NAMALWA (cell line): ENCODE measurements at places on chromosomes 13 and 19.

DNA sequence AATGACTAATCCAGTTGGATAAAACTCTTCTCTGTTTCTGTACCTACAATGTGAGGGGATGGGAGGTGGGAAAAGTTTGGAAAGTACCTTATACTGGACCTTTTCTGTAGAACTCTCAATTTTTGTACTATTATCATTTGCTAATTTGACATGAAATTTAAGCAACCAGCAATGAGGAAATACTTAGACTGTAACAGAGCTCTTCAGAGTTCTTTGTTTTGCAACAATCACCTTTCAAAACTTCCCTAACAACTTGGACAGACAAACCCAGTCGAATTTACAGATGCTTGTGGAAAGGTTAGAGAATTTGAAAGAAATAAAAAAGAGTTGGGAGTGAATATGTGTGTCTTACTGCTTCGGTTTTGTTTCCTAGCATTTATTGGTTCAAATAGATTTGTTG lies 16.8 kb downstream of the KBTBD7 start:
- no peak for DNase-seq

GRCh38 chr13:91139232-91139631 lies 208.3 kb upstream of the MIR17HG start:
- no peak for DNase-seq

DNA sequence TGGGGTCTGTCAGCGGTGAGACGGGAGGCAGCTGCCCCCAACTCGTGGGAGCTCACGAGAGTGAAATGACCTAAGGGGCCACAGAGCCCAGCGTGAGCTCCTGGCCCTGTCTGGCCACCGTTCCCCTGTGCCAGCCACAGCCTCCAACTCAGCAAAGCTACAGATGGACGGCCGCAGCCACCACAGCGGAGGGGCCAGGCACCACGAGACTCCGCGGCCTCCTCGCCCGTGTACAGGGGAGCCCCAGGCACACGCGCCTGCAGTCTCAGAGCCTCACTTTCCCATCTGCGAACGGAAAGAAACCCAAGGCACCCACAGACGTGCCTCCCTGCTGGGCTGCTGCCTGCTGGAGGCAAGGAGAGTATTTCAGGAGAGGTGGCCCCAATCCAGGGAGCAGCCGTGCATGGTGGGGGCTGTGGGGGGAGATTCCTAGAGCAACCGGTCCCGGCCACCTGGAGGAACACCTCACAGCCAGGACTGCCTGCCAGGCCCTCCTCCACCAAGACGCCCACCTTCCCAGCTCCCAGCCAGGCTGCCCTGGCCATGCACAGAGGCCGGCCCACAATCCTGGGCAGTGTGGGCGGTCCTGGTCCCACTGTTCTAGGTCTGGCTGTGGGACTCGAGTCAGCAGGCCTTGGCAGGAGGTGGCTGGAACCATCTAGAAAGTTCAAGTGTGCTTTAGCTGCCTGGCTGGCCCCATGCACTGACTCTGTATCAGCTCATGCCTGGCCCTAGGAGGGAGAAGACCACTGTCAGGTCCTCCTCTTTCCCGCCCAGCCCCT lies 1.9 kb downstream of the MKNK2 start:
- DNase-seq, result peak; percentile 20

DNA sequence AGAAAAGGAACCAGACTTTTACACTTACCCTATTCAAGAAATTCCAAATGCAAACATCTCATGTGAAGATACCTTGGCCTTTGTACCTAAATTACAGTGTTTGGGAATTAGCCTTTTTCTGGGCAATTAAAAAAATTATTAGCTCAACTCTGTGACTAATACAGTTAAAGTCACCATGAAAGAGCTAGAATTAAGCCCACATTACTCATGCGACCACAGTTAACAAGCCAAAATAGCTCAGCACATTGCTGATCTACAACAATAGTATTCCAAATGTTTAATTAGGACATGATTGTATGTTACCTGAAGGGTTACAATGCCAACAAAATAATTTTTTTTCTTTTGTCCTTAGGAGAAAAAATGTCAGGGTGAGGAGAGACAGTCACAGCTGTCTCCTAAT lies 263.6 kb upstream of the GPC6 start:
- no peak for DNase-seq

DNA sequence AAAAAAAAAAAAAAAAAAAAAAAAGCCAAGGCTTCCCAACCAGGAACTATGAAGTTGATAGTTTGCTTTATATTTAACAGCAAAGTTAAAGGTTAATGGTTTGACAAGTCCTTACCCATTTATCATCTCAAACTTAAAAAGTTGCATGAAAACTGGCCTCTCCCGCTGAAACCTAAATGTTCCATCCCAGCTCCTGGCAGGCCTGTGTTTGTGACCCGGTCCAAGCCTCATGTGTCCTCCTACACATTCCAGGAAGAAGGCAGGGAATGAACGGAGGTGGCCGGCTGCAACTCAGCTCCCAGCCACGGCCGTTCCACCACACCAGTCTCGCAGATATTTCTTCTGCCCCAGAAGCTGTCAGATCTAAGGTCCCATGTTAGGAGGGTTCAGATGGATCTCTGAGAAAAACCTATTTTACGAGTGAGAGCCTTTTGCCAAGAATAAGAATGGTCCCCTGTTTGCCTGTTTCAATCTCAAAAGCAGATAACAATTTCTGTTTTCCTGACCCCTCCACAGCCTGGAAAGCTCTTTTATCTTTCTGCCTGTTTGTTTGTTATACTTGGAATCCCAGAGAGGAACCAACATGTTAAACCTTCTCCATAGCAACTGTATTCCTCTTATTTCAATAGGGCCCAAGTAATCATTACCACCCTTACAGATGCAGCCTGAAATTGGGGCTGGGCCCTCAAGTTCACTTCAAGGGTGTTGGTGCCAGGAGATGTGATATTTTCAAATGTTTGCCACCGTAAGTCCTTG lies 56.5 kb downstream of the KCTD12 start:
- DNase-seq, result no peak

DNA sequence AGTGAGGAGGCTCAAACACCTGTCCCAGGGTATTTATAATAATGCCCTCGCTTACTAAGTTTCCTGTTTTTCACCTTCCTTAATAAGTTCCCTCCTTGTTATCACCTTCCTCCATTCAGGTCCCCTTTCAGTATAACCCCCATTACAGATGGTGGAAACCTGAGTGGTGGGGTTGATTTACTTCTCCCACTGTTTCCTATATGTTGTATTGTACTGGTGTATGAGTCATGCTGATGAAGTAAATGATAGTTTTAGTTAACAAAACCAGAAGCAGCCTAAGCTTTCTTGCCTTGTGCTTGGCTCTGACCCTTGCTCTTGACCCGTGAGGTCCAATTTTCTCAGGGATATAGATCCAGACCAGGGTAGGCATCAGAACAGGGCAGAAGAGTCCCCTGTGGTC lies 22.3 kb upstream of the TNFSF11 start:
- no peak for DNase-seq

GRCh38 chr13:76773448-76774094 lies 112.6 kb downstream of the KCTD12 start:
- DNase-seq, result no peak

DNA sequence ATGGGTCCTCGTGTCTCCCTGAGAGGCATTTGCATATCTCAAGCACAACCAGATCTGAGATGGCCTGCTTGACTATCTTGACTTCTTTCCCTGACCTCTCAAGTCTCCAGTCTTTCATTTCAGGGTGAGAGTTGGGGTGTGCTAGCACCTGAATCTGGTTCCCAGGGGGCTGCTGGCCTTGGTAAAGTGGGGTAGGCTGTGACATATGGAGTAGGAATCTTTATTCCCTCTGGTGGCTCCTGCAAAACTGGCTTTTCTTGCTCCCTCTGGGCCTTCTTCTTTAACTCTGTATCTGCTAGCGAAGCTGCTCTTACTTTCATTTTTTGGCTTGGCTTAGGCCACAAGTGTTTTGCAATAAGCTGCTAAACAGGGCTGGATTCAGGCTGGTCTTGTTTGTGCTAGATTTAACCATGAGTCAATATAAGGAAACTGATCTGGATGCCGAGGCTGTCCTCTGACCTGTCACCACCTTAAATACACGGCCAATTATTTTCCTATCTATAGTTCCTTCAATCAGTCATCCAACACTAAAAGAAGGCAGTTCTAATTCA lies 42.3 kb downstream of the ZNF493 start:
- no peak for DNase-seq

DNA sequence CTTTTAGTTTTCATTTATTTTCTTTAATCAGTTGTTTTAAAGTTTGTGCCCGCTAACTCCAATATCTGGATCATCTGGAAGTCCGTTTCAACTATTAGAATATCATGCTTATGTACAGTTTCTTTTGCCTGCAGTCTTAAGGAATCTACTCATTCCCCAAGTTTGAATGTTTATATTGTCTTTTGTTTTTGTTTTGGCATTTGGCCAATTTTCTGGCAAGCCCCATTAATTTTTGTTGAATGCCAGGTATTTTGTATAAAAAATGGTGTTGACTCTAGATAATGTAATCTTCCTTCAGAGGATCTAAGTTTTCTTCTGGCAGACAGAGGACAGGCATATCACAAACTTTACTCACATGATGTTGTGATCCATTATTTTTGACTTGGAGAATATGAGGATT lies 11.1 kb upstream of the ZNF235 start:
- DNase-seq, result no peak

- no peak for DNase-seq
Measured at GRCh38 chr19:20662421-20663105, 1.2 kb upstream of the ZNF626 start.

DNA sequence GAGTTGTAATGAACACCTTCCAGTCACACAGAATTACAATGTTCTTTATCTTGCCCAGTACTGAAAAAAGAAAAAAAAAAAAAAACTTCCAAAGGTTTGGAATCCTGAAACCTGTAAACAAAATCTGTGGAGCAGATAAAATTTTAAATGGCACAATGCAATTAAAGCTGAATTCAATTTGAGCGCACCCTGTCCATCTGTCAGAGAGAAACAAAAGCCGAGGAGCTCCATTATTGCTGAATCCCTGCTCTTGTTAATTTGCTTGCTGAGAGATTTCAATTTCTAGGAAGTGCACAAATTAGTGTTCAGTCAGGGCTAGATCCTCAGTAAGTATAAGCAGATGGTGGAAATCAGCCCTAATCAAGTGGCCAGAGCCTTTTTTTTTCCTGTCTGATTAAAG lies 65.2 kb downstream of the DACH1 start:
- DNase-seq, result no peak

- no peak for DNase-seq
Measured at GRCh38 chr19:46240693-46241092, 11.2 kb downstream of the IGFL1 start.

- DNase-seq, result no peak
Measured at GRCh38 chr13:98467263-98467985, 109.5 kb downstream of the STK24 start.
